ENCODE measurements at places on chromosomes 3 and 15.

- no peaks in the 10 kb centered on the region for H3K27me3 ChIP-seq
- no peak overlapping the region for H3K4me3 ChIP-seq
- H3K36me3 ChIP-seq: peaks cover 12% of the 10 kb centered on the region
- no peak overlapping the region for H3K27ac ChIP-seq
Observed at GRCh38 chr15:71199384-71200351, 84.4 kb downstream of the THSD4 start.

DNA sequence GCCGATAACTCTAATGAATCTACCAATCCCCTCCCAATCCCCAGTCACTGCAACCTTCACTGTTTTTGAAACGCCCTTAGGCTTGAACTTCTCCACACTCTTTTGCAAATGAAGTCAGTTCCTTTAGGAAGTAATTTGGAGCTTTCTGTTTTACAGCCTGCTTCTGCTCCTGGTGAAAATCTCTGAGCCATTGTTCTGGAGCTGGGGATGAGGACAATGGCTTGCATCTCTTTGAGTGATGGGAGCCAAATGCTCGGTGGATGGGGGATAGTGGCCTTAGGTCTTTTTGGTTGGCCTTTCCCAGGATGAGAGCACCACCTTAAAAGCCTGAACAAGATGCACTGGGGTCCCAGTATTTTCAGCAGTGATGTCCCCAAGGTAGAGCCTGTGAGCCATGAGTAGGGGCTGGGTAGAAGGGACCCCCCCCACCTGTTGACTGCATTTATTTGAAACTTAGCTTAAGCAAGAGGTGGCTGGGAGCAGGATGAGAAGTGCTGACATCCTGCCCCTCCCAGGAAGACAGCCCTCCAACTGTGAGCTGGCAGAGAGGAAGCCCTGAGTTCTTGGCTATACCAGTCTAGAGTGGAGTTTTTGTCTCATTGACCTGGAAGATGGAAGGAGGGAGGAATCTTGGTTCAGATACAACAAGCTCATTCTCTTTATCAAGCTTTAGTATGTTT, 7.6 kb upstream of the MYO5C start:
- H3K27ac ChIP-seq: no peak overlapping the region
- no peak for DNase-seq
- H3K4me1 ChIP-seq: peaks cover 17% of the 10 kb centered on the region
- H3K36me3 ChIP-seq: no peaks in the 10 kb centered on the region

- no peak overlapping the region for H3K4me3 ChIP-seq
- H3K27me3 ChIP-seq: no peaks in the 10 kb centered on the region
- no peak for DNase-seq
- H3K36me3 ChIP-seq: peaks cover 42% of the 10 kb centered on the region
Observed at GRCh38 chr3:49406571-49407565, 4.9 kb downstream of the RHOA start.

DNA sequence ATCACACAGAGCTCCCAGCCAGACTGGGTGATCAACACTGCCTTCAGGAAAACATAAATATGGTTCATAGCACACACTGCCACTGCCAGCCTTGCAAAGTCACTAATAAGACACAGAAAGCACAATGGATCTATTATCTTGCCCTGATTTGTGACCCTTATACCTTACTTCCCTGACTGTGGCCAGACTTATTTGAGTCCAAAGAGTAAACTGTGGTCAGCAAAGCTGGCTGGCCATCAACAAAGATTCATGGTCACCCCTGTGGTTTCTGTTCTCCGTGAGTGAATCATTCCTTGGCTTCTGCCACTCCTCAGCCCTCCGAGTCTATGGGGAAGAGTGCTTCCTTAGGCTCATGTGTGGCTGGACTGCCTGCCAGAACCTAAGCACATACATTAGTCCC, 437.7 kb downstream of the RAP2B start:
- no peak overlapping the region for H3K27ac ChIP-seq
- H3K4me3 ChIP-seq: no peak overlapping the region
- no peaks in the 10 kb centered on the region for H3K27me3 ChIP-seq
- DNase-seq: no peak
- no peaks in the 10 kb centered on the region for H3K36me3 ChIP-seq

DNA sequence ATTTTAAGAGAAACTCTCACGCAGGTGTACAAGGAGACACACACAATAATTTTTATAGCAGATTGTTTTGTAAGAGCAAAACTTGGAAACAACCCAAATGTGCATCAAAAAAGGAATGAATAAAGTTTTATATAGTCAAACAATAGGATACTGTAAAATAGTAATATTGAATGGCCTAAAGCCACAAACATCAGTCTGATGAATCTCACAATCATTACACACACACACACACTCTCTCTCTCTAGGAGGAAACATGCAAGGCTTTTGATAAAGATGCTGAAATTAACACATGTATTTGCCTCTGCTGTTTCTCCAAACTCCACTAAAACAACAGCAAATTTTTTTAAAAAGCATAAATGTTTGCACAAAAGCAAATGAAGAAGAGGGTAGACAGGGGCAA, 37.3 kb downstream of the ADIPOQ start:
- no peaks in the 10 kb centered on the region for H3K27me3 ChIP-seq
- no peak overlapping the region for H3K4me3 ChIP-seq
- peaks cover 16% of the 10 kb centered on the region for H3K4me1 ChIP-seq
- no peak overlapping the region for H3K27ac ChIP-seq

GRCh38 chr3:17805461-17805940, 63.1 kb upstream of the TBC1D5 start:
- H3K36me3 ChIP-seq: no peaks in the 10 kb centered on the region
- no peak for DNase-seq
- H3K27me3 ChIP-seq: no peaks in the 10 kb centered on the region
- H3K4me1 ChIP-seq: no peaks in the 10 kb centered on the region
- no peak overlapping the region for H3K27ac ChIP-seq

GRCh38 chr3:31981206-31982181, at the start of the genes OSBPL10 and ZNF860:
Gene OSBPL10, minus strand, starts transcription at chr3:31981262. Its CDS starts 83 bp downstream, at chr3:31981179.
Gene ZNF860, plus strand, starts transcription at chr3:31981750. Its CDS starts 7,330 bp downstream, at chr3:31989080.
- no peaks in the 10 kb centered on the region for H3K27me3 ChIP-seq
- peaks cover 37% of the 10 kb centered on the region for H3K36me3 ChIP-seq
- peak within 1 kb of the TSS; percentile 93 for H3K27ac ChIP-seq
- H3K4me1 ChIP-seq: peaks cover 23% of the 10 kb centered on the region
- DNase-seq: peak; percentile 94

Measured in RWPE2 (cell line).